Erythroblast (primary cell): ENCODE measurements at places on chromosomes 2 and 18.

DNA sequence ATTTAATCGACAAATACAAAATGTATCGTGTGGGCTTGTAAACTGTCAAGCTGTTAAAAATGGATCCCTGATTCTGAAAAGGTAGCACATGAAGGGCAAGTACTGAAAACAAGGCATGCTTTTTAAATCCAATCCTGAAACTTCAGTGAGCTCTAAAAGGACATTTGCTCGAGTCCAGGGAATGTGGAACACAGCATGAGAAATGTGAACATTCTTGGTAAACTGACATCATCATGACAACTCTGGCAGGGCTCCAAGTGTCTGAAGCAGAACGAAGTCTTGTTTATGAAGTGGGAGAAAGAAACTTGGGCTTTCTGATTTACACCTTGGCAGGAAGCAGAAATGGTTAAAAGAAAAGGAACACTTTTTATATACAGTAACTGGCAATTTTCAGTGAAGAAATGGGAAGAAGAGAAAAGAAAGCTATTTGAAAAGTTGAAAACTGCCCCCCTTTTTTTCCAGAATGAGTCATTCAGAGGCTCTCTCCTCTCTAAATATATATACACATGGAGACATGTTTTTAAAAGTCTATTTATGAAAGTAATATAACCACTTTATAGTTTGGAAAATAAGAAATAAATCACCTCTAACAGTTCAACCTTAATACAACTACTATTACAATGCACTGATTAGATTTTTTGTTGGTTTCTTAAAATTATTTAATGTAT, 120.8 kb downstream of the GAREM1 start:
- DNase-seq, result no peak

- no peak for DNase-seq
These were observed 9.4 kb upstream of the PRLH start for GRCh38 chr2:237556773-237557632.

DNA sequence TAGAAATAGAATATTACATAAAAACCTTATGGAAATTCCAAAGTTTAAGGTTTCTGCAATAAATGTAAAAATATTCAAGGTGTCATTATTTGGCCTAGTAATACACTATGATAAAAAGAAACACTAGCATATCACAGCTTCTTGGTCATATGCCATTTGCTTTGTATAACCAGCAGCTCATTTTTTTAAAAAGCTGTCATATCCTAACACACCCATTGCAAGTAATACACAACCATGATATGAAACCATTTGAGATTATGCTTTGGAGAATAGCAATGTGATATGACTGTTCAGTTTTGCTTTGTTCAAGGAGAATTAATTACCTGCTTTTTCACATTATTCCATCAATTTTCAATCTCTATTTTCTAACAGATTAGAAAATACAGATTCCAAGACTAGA, 149.0 kb downstream of the IKZF2 start:
- no peak for DNase-seq

DNA sequence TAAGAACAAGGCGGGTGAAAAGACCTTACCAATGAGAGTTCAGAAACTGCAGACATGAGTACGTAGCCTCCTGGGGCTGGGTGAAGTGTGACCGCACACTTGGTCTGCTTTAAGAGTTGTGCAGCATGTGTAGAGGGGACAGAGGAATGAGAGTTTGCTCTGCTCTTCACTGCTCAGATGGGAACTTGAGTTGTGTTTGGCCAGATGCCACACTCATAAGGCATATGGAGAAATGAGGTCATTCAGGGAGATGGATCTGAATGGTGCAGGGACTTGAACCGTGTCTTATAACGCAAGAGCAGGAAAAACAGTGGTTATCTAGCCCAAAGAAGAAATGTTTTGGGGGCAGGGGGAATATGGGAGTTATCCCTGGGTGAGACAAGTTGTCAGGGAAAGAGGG, 273.8 kb upstream of the LYPD1 start:
- no peak for DNase-seq

- peak; percentile 96 for DNase-seq
These were observed 15.2 kb downstream of the AFG3L2 start for GRCh38 chr18:12361770-12362378.

DNA sequence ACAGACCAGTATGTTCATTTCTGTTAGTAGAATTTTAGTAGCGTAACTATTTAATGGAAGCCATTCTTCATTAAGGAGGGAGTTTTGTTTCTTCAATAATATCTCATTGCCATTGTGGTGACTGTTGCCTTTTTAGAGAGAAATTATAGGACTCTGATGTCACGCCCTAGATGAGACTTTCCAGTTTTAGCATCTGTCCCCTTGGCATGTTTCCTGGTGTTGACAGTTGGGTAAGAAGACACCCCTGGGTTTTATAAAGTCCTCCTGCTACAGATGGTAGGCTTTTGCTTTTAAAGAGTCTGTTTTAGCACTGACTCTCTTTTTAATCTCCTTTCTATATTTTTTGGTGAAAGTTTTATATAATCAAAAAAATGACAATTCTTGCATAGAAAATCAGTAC, 41.9 kb downstream of the KCNJ3 start:
- DNase-seq, result no peak

- no peak for DNase-seq
These were observed 56.9 kb downstream of the ASB1 start for GRCh38 chr2:238483656-238484055.

GRCh38 chr2:74625658-74626425, 22.3 kb downstream of the M1AP start:
- peak; percentile 17 for DNase-seq

- no peak for DNase-seq
These were observed 138.7 kb upstream of the PID1 start for GRCh38 chr2:229409751-229410181.

GRCh38 chr2:43111788-43112554, 114.4 kb downstream of the ZFP36L2 start:
- DNase-seq, result no peak

GRCh38 chr2:63058144-63058920, 7.7 kb downstream of the OTX1 start:
- peak; percentile 49 for DNase-seq

DNA sequence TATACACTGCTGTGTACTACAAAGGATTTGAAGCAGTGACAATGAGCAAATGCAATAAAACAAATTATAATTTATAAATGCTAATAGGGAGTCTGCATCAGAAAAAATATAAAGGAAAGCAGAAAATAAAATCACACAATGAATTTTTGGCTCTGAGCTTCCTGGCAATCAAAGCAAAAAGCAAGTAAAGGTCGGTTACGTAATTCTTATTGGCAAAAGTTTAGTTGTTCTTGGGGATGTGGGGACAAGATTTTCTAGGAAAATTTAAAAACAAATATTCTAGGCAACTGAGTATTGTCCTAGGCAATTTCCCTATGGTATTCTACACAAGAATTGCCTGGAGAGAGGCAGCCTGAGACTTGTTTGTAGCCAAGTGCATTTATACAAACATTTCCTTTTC, 1.8 kb downstream of the ORC2 start:
- DNase-seq, result no peak

DNA sequence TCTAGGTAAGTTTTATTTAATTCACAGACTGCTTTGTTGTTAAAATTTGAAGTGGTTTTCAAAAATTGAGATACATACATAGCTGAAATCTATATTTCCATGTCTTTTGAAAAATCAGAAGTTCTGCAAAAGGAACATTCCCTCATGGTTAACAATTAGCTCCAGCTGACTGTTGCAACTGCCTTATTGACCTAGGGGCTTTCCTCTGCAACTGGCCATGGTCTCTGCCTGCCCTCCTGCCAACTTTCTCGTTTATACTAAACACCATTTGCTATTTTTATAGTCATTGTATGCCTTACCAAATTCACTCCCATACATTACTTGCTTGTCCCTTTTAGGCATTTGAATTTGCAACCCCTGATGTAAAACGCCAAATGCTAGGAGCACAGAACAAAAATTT, 107.2 kb downstream of the PID1 start:
- no peak for DNase-seq

- peak; percentile 79 for DNase-seq
These were observed 122.7 kb upstream of the NABP1 start for GRCh38 chr2:191555092-191555742.

- DNase-seq, result no peak
These were observed 126.6 kb downstream of the ARHGEF4 start for GRCh38 chr2:130963196-130963848.

- no peak for DNase-seq
These were observed 148.7 kb upstream of the ZEB2 start for GRCh38 chr2:144668493-144669110.

DNA sequence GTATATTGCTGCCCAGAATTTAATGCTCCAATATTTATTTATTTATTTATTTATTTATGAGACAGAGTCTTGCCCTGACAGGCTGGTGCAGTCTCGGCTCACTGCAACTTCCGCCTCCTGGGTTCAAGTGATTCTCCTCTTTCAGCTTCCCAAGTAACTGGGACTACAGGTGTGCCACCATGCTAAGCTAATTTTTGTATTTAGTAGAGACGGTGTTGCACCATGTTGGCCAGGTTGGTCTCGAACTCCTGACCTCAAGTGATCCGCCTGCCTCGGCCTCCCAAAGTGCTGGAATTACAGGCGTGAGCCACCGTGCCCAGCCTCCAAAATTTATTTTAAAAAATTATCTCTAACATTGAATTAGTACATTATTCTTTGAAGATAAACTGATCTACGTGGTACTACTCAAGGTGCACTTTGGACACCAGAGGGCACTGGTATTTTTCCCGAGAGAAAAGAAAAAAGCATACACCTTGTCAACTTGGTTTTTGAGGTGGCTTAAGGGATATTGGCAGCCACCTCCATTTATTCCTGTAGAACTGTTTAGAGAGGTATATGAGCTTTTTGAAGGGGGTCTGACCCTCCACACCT, 1.4 kb upstream of the IDH1 start:
- DNase-seq, result no peak

DNA sequence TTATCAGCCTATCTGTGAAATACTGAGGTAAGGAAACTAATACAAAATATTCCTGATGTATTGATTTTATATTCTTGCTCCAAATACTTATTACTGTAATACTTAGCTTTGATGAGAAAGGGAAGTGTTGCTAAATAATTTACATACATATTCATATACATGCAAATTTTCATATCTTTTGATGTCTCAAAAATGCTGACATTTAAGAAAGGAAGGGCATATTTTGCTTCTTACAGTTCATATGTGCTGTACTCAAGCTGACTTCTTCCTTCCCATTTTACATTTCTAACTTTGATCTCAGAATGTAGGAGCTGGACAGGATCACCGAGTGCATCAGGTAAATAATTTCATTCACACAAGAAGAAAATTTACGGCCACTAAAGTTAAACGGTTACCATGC, 399.2 kb upstream of the VWC2L start:
- no peak for DNase-seq

DNA sequence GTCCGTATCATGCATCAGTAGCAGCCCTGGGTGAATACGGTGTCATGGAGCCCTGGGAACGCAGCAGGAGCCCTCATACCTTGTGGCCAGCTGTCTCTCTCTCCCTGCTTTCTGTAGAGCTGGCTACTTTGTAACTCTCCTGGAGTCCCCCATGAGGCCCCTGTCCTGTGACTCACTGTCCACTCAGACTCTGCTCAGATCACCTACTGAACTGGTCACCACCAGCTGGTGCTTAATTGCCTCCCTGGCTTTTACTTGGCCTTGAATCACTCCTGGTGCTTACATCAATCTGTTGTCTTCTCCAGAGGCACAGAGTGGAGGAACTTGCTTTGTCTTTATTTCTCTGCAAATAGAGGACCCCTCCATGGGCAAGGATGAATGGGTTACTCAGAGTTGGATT, 172.7 kb downstream of the HRH4 start:
- no peak for DNase-seq

- no peak for DNase-seq
These were observed 345.2 kb upstream of the SLC8A1 start for GRCh38 chr2:40797120-40797519.

DNA sequence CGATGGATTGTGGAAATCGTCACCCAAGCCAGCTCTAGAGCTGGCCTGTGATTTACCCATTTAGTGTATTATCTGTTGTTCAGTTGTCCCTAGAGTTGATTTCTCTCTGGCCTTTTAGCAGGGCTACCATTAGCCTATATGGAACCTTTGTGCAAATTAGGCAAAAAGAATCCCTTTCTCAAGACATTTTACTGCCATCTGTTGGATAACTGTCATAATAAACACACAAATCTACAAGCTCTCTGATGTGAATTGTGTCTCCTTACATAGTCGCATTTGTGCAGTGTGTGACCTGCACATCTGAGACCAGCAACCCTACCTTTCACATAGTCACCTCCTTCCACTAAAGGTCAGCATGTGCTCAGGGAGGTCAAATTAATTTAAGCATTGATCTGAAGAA, 34.0 kb downstream of the LOXHD1 start:
- no peak for DNase-seq
